ENCODE measurements at places on chromosomes 5 and 9.

- DNase-seq, result peak; percentile 83
Measured at GRCh38 chr9:137034709-137035506, 3.0 kb upstream of the FUT7 start.

DNA sequence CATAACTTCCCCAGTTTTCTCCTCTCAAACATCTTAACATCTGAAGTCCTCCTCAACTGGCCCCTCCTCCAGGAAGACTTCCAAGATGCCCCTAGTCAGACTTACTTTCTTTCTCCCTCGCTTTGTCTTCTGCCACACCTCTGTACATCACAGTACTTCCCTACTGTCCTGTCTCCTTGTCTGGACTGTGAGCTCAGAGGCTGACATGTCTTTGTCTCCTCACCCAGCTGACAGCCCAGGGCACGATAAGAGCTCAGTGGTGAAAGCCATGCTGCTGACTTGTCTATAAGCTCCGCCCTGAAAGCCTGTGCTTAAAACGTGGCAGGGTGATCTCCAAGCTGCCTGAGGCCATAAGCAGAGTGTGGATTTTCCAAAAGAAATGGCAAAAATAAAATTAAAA lies 33.0 kb upstream of the SLC25A51 start:
- DNase-seq, result no peak

GRCh38 chr5:158413122-158413680 lies 554.3 kb upstream of the CLINT1 start:
- DNase-seq, result no peak

DNA sequence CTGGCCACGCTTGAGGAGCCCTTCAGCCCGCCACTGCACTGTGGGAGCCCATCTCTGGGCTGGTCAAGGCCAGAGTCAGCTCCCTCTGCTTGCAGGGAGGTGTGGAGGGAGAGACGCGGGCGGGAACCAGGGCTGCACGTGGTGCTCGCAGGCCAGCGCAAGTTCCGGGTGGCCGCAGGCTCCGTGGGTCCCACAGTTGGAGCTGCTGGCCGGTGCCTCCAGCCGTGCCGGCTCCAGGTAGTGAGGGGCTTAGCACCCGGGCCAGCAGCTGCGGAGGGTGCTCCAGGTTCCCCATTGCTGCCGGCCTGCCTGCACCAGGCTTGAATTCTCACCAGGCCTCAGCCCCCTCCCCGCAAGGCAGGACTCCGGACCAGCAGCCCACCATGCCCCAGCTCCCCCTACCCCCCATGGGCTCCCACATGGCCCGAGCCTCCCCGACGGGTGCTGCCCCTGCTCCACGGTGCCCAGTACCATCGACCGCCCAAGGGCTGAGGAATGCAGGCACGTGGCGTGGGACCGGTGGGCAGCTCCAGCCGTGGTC lies 192.8 kb upstream of the IZUMO3 start:
- no peak for DNase-seq

- DNase-seq, result no peak
Measured at GRCh38 chr5:117590944-117591343, 1016.3 kb upstream of the SEMA6A start.

DNA sequence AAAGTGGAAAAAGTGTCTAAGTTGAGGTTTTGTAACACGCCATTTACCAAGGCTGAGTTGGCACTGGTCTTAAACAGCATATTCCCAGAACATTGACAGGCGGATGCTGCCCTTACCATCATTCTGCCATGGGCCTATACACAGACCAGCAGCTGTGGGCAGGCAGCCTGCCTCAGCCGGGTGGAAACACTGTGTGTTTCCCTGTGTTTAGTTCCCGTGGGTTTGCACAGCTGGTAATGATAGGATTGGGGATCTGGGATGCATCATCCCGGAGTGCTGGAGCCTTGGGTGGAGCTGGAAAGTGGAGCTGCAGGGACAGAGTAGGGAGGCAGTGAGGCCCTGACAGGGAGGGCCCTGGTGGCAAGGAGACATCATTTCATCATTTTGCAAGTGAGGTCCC lies 5.5 kb upstream of the FGD3 start:
- no peak for DNase-seq

- DNase-seq, result no peak
Measured at GRCh38 chr9:129312251-129313122, 134.4 kb upstream of the IER5L start.

DNA sequence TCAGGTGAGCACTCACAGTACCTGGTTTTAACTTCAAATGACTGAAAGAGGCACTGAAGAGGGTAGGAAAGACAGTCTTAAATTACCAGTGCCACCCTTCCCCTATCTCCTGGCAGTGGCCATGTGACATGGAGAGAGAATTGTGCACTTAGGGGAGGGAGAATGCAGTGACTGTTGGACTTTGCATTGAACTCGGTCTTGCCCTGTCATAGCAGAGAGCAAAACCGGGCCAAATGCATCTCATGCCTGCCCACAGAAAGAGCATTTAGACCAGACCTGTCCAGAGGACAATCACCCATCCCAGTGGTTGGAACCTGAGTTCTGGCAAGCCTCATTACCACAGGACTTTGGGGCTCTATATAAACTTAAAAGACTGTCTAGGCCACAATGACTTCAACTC lies 211.8 kb upstream of the SH3GL2 start:
- DNase-seq, result no peak

Measured in effector CD4-positive, alpha-beta T cell (primary cell).